ENCODE measurements at places on chromosomes 7 and 10. TPM values are rescaled to one million over a fixed set of nuclear protein-coding genes. Genes with fewer than 3 reads are reported as not detected.

Gene ATG9B
- under 0.01 TPM for total RNA-seq

Gene CUTC
- total RNA-seq, result 19.8 TPM

Gene OR9A2
- not detected for total RNA-seq

Gene CDK14
- total RNA-seq, result 1.2 TPM

Gene TBX20
- total RNA-seq, result 0.13 TPM

Gene UNCX
- not detected for total RNA-seq

Gene SPDYE16
- total RNA-seq, result not detected

Gene UTF1
- not detected for total RNA-seq

DNA sequence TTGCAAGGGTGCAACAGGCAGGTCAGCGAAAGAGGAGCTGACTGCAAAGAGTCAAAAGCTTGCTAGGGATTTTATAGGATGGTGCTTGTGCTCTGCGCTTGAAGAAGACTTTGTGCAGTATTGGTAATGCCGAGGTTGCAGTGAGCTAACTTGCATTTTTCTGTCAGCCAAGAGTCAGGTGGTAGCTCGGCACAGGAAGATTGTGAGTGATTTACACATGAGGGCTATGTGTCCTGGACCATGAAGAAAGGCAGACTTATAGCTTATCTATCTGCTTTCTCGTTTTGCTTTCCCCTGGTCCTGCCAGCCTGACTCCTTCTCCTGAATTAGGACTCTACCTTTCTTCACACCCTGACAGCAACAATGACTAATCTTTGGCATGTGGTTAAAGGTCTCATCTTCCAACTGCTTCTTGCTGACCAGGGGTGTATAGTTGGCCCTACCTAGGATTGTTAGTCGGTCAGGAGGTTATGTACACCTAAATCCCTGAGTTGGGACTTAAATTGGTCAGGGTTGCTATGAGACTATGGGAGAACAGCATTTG, 4.1 kb upstream of the SYPL1 start:
- no peak for DNase-seq

- DNase-seq, result no peak
Observed at GRCh38 chr7:75652788-75653187, 86.0 kb downstream of the HIP1 start.

GRCh38 chr7:130189343-130189742, 15.9 kb downstream of the TMEM209 start:
- DNase-seq, result no peak

- no peak for DNase-seq
Observed at GRCh38 chr7:4162884-4163564, 519.1 kb upstream of the FOXK1 start.

GRCh38 chr10:125148528-125148927, 11.8 kb downstream of the CTBP2 start:
- no peak for DNase-seq

GRCh38 chr7:157857578-157858075, 520.8 kb downstream of the DNAJB6 start:
- no peak for DNase-seq

DNA sequence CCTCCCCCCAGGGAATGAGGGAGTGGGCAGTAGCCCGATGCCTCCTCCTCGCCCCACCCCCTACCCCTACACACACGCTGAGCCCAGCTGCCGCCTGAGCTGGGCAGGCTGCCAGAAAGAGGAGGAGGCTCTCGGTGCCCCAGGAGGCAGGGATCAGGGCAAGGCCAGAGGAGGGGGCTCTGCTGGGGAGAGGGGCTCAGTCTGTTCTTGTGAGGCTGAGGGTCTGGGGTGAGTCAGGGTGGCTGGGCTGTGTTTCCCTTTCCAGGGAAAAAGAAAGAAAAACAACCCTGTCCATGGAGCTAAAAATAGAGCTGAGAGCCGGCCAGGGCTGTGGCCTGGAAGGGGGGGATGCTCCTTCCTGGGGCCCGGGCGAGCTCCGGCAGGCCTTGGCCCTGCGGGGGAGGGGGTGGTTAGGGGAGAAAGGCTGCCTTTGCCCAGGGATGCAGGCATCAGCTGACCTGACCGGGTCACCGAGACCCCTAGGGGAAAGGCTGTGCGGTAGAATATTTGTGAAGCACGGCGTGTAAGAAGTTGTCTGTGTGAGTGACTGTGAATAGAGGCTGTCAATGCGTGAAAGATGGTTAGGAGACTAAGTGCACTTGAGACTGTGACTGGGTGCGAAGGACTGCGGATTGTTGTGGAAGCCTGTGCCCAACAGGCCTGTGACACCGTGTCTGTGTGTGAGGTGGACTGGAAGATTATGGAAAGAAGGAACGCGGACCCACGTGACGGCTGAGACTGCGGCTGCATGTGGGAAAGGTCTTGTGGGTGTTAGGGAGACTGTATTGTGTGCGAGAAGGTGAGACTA, 1.2 kb upstream of the LZTS2 start:
- DNase-seq, result peak; percentile 82

GRCh38 chr10:124092860-124093773, at the start of gene CHST15:
TSS of gene CHST15 (minus strand) at chr10:124093598. CDS start at chr10:124046212, 47,386 bp downstream.
- peak; percentile 78 for DNase-seq

GRCh38 chr10:131638049-131638879, 262.5 kb upstream of the PPP2R2D start:
- no peak for DNase-seq

DNA sequence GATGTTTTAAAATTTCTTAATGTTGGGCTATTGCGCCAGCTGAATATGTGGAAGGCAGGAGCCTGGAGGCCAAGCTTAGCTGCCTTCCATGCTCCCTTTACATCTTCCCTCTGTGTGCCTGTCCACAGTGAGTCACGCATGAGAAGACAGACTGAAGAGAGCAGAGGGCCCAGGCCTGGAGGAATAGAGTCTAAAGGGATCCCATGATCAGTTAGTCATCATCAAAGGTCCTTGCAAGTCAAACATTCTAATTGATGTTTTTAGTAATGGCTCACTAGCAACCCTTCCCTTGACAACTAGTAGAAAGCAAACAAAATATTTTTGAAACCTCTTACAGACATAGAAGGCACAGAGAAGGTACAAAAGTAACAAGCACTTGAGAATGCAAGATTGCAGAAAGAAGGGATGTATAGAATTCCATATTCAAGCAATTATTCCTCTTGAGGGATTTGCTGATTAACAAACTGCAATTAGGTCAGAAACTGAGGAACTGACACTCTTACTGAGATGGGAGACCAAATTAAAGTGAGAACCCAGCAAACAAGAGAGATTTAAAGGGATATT, 30.7 kb upstream of the APBB1IP start:
- DNase-seq, result no peak

DNA sequence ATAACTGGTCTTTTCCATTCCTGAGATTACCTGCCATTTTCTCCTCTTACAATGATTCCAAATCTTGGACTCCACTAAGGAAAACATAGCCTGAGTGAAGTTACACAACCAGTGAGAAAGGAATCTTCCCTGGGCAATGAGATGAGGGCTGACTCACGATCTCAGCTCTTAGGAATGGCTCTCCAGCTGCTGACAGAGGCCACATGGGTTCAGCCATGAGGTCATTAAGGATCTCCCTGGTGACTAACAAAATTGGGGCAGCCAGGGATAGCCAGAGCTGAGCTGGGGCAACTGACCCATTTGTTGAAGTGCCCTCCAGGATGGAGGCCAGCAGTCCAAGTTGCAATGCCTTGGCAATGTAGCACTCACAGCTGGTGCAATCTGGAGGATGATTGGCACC, 78.7 kb upstream of the MKLN1 start:
- DNase-seq, result no peak

DNA sequence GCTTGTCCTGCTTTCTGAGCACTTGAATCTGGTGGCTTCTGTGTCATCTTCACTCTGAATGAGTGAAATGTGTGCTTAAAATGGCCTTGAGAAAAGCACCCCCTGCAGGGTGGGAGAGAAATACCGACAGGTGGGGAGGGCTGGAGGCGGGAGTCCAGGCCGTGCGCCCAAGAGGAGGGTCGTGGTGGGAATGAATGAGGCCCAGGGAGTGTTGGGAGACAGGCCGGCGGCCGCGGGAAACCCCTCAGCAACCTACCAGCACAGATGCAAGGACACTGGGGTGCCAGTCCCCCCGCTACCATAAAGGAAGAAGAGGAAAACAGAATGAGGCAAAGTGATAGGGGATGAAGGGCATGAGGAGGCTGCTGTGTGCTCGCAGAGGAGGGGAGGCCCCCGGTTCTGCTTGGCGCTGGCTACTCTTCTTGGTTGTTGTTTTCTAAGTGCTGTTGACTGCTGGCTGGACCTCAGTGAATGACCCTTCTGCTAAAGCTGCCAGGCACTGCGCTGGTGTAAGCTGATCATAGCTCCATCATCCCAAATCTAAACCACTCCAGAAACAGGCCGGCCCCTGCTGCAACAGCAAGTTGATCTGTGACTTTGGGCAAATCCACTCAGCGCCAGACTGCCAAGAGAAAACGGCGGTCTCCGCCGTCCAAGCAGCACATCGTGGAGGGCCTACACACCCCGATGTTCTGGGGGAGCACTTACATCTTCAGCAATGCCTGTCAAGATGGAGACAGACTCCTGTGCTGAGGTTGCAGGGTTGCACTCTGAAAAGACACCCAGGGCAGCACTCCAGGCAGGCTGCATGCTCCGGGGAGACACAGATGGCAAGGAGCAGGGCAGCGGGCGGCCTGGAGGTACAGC, 378.5 kb downstream of the DNAJB6 start:
- no peak for DNase-seq

DNA sequence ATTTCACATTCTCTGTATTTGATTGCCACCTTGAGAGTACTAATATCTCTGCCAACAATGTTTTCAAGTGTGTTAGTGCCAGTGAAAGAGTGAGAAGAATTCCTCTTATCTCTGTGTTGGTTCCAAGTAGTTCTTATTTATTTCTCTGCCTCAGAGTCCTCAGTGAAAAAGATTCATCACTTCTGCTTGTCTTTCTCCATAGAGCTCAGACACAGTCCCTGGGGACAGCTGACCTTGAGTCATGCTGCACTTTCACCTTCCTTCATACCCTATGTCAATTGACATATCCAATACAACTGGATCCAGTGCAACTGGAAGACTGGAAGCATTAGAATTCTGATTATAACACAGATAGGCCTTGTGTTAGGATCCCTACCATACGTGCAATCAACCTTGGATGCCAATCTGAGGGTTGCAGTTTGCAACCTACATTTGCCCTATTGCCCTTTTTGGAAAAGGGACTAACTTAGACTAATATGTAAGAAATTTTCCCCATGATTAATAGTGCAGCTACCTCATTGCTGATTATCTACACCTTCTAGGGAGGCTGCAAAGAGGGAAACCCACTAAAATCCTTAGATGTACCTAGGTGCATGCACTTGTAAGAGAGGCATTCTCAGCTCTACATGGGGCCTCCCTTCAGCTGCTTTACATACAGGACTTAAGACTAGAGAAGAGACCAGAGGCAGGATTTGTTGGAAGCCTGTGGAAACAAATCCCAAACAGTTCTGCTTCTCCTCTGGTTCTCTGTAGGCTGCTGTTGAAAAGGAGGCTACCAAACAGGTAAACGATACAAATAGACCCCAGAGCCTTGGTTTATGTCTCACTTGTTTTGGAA, 8.4 kb downstream of the IFIT2 start:
- no peak for DNase-seq

DNA sequence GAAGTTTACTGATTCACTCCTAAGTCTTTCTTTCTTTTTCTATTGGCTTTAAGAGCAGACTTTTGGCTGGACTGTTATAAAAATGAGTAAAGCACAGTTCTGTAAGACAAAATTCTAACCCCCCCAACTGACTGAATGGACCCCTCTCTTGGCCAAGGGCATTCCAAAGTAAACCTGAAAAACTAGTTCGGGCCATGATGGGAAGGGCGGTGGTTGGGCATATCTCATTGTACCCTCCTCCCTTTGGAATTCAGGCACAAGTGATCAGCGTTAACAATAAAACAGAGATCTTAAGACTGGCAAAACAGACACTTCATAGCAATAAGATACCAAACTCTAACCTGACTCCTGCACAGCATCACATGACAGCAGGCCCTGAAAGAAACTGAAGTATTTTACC, 6.1 kb upstream of the KIF20B start:
- no peak for DNase-seq

DNA sequence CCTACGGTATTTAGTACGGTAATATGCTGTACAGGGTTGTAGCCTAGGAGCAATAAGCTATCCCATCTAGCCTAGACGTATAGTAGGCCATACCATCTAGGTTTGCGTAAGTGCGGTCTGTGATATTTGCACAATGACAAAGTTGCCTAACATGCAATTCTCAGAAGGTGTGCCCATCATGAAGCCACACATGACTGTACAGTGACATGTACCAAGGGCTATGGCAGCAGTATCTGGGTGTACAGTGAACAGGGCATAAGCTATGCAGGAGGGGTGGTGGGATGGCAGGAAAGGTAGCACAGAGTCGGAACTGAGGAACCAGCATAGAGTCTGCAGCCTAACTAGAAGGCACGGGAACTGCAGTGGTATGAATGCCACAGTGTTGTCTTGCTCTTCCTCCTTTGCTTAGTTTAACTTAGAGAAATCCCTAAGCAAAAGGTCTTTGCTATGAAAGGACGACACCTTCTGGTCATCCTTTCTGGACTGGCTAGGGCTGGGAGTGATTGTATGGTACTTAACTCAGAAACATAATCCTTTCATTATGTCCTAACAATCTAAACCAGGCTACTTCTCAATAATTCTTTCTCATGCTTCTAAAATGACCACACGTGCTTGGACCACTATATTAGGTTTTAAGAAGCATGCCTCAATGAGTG, 93.5 kb downstream of the DYNC1I1 start:
- DNase-seq, result peak; percentile 31

DNA sequence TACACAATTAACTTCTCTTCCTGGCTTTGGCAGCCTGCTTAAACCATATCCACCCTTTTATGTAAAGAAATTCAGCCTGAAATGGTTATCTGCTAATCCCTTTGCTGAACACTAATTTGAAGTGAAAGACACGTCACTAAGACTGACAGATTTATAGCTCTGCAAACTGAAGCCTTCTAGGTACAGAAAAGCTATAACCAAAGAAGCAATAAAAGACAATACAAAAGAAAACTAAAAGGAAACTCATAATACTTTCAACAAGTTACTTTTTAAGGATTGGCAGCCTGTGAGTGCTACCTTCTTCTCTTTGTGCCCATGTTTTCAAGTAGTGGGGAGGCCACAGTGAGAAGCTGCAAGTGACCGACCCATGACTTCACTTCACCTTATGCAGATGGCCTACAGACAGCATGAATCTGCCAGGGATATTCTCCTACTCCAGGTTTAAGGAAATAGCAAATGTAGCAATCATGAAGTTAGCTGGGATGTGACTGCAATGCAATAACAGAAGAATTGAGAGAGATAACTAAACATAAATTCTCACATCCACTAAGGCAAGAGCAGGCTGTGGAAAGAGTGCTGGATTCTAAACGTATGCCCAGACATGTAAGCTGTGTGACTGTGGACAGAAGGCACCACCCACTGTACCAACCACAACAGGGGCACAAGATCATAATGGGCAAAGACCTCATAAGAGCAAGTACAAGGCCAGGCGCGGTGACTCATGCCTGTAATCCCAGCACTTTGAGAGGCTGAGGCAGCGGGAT, 10.7 kb upstream of the SPOCK2 start:
- DNase-seq, result no peak

GRCh38 chr7:44724276-44724675, 24.4 kb upstream of the ZMIZ2 start:
- no peak for DNase-seq

DNA sequence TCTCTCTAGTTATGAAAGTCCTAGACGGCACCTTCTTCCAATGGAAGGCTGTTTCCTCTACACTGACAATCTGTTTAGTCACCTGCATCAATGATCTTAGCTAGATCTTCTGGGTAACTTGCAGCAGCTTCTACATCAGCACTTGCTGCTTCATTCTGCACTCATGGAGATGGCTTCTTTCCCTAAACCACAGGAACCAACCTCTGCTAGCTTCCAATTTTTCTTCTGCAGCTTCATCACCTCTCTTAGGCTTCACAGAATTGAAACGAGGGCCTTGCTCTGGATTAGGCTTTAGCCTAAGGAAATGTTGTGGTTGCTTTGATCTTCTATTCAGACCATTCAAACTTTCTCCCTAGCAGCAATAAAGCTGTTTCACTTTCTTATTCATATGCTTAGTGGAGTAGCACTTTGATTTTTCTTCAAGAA, 24.6 kb downstream of the NAMPT start:
- no peak for DNase-seq
